WTC11 (cell line): ENCODE measurements at places on chromosomes 11 and 22. TPM values are rescaled to one million over a fixed set of nuclear protein-coding genes. Genes with fewer than 3 reads are reported as not detected.

GRCh38 chr11:19853016-19853415 lies 140.4 kb downstream of the NAV2 start:
- H3K36me3 ChIP-seq: peaks cover 25% of the 10 kb centered on the region
- H3K27ac ChIP-seq: no peak overlapping the region
- peaks cover 38% of the 10 kb centered on the region for H3K4me1 ChIP-seq
- no peak for DNase-seq
- no peak overlapping the region for H3K4me3 ChIP-seq

DNA sequence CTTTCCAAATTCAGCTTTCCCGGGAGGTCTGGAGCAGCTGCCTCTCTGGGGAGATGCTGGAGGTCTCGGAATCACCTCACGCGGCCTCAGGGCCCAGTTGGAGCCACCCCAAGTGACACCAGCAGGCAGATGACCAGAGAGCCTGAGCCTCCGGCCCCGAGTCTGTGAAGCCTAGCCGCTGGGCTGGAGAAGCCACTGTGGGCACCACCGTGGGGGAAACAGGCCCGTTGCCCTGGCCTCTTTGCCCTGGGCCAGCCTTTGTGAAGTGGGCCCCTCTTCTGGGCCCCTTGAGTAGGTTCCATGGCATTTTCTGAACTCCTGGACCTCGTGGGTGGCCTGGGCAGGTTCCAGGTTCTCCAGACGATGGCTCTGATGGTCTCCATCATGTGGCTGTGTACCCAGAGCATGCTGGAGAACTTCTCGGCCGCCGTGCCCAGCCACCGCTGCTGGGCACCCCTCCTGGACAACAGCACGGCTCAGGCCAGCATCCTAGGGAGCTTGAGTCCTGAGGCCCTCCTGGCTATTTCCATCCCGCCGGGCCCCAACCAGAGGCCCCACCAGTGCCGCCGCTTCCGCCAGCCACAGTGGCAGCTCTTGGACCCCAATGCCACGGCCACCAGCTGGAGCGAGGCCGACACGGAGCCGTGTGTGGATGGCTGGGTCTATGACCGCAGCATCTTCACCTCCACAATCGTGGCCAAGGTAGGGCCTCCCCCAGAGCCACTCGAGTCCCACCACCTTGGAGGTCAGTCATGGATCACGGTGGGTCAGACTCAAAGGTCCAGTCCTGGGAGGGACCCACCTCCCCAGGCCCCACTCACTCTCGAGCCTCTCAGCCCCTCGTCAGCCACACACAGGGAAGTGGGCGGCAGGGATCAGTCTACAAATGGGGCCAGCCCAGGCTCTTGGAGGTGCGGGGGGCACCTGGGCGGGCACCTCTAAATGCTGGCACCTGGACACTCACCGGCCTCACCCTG lies 525 bp downstream of the SLC22A12 start:
- H3K27ac ChIP-seq: no peak overlapping the region
- no peak for DNase-seq
- H3K27me3 ChIP-seq: peaks cover 15% of the 10 kb centered on the region
- H3K4me3 ChIP-seq: no peak overlapping the region
- H3K4me1 ChIP-seq: no peaks in the 10 kb centered on the region

GRCh38 chr11:61756147-61756451 lies 3.7 kb downstream of the MYRF start:
- no peak overlapping the region for H3K27ac ChIP-seq
- H3K27me3 ChIP-seq: peaks cover 27% of the 10 kb centered on the region
- H3K4me1 ChIP-seq: peaks cover 20% of the 10 kb centered on the region
- H3K4me3 ChIP-seq: no peak overlapping the region
- no peaks in the 10 kb centered on the region for H3K36me3 ChIP-seq

DNA sequence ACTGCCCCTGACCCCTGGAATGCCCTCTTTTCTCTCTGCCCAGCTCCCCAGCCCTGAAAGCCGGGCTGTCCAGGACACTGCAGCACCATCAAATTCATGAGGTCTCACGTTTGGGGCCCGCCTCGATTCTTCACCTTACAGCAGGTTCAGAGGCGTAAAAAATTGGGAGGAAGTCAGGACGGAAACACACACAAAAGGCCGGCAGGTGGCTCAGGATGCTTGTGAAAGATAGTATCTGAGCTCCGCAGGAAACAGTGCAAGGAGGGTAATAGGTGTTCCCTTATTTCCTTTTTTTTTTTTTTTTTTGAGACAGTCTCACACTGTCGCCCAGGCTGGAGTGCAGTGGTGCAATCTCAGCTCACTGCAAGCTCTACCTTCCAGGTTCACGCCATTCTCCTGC lies 4.1 kb downstream of the RFPL2 start:
- peaks cover 41% of the 10 kb centered on the region for H3K4me1 ChIP-seq
- no peak for DNase-seq
- no peak overlapping the region for H3K4me3 ChIP-seq
- H3K27me3 ChIP-seq: peaks cover 51% of the 10 kb centered on the region
- no peaks in the 10 kb centered on the region for H3K36me3 ChIP-seq

DNA sequence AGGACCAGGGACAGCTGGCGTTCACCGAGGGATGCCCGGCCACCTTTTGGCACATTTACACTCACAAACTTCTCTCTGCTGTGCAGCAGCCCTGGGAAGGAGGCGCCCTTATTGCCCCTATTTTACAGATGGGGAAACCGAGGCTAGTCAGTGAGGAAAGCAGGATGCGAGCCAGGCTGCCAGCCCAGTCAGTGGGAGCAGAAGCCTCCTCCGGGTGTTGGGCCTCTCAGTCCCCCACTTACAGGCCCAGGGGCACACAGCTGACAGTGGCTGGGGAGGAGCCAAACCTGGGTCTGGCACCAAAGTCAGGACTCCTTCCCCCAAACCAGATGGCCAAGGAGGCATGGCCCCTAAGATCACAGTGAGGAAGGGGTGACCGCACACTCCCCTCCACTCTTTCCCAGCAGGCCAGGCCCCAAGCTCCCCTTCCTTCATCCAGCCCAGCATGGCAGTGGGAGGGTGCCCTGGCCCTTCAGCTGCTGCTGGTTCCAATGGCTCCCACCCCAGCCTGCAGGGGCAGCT lies 121.4 kb upstream of the ANO1 start:
- no peak overlapping the region for H3K4me3 ChIP-seq
- H3K27ac ChIP-seq: no peak overlapping the region
- H3K4me1 ChIP-seq: peaks cover 11% of the 10 kb centered on the region
- DNase-seq: no peak
- no peaks in the 10 kb centered on the region; the same call in 1 of the 2 replicates for H3K36me3 ChIP-seq

DNA sequence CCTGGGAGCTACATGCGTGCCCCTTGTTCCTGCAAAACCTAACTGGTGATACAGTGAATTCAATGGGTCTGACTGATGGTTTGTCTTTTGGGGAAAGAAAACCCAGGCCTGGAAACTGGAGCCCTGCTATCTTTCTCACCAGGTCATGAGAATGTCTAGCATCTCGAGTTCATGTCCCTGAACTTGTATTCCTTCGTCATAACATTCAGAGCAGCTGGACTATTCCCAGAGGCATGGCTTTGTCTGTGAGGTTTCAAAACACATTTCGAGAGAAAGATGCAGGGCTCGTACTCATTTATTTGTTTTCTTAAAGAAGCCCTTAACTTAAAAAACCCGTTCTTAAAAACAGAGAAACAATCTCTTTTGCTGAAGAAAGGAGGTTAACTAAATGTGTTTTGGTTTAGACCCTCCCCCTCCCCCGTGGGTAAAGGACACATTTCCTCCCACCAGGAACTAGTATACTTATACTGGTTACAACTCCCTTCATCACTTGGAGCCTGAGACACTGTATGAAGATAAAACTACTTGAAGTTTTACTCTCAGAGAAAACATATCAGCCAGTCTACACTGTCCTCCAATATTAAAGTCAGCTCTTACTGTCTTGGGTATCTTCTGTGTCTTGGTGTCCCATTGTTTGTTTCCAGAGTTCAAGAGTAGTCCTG lies 43.2 kb downstream of the ME3 start:
- no peaks in the 10 kb centered on the region for H3K36me3 ChIP-seq
- no peak overlapping the region for H3K27ac ChIP-seq
- DNase-seq: no peak
- H3K27me3 ChIP-seq: no peaks in the 10 kb centered on the region
- peaks cover 3% of the 10 kb centered on the region; the same call in 1 of the 2 replicates for H3K4me1 ChIP-seq
- no peak overlapping the region for H3K4me3 ChIP-seq

DNA sequence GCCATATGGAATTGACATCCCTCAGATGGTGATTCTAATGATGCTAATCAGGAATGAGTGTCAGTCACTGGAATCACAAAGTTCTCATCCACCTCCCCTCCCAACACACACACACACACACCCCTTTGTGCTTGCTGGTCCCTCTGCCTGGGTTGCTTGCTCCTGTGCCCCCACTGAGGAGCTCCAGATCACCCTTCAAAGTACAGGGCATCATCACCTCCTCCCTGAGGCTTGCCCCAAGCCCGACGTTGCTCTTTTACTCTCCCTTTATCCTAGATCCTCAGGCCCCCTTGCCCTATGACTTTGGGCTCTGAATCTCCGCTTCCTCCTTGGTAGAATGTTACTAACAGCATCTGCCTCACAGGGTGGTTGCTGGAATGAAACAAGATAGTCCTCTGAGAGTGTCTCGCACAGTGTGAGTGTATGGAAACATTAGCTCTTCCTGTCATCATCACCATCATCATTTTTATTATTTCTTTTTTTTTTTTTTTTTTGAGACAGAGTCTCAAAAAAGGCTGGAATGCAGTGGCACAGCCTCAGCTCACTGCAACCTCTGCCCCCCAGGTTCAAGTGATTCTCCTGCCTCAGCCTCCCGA lies 3.4 kb downstream of the TOM1 start:
- no peak overlapping the region for H3K27ac ChIP-seq
- no peak overlapping the region for H3K4me3 ChIP-seq
- peaks cover 20% of the 10 kb centered on the region for H3K4me1 ChIP-seq
- no peaks in the 10 kb centered on the region for H3K36me3 ChIP-seq
- no peaks in the 10 kb centered on the region for H3K27me3 ChIP-seq
- DNase-seq: no peak

DNA sequence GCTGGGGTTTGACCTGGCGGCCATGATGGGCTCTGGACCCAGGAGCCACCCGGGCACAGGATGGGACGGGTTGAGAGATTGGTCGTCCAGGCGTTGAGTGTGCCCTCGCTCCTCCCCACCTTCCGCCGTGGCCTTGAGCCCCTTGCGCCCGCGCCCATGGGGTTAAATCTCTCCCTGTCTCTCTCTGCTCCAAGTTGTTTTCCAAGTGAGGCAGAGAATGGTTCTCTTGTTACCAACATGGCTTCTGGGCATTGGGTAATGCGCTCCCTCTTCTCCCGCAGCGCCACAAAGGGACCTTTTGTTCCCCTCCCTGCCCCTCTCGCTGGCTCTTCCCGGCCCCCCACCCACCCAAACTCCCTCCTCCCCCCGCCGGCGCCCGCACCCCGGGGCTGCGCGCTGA lies 18.8 kb upstream of the PICK1 start:
- no peak for DNase-seq
- H3K4me1 ChIP-seq: peaks cover 20% of the 10 kb centered on the region
- H3K27me3 ChIP-seq: no peaks in the 10 kb centered on the region; the same call in 1 of the 2 replicates
- H3K27ac ChIP-seq: no peak overlapping the region

DNA sequence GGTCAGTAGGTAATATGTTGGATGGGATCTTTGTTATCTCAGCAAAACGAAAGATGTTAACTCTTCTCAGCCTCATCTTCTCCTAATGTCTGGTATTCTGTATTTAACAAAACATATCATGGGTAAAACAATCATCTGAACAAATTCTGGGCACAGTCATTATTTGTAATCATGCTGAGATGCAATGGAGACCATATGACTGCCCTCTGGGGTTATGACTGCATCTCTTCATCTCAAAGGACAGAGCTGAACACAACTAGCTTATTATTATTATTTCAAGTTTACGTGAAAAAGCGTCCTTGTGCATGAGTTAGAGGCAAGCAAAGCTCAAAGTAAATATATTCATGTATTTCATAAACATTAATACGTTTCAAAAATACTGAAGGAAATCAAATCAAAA lies 29.7 kb upstream of the PSMA1 start:
- H3K36me3 ChIP-seq: no peaks in the 10 kb centered on the region
- H3K4me1 ChIP-seq: no peaks in the 10 kb centered on the region
- H3K4me3 ChIP-seq: no peak overlapping the region
- no peak for DNase-seq

DNA sequence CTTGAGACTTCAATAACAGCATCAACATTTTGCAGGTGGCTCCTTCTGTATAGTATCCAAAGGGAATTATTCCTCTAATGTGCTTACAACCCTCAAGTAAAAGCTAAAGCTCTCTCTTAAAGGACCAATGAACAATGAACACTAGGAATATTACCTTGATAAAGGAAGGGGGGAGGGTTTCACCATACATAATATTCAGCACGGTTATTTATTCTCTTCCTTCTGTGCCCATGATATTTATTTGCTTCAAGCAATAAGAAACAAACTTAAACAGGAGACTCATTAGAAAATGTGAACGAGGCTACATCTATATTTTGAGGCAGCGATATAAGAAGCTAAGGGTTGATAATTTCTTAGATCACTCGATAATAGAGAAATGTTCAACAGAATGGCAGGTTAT lies 21.2 kb downstream of the BLID start:
- no peaks in the 10 kb centered on the region for H3K36me3 ChIP-seq
- peaks cover 44% of the 10 kb centered on the region for H3K4me1 ChIP-seq
- peaks cover 8% of the 10 kb centered on the region for H3K27me3 ChIP-seq
- no peak overlapping the region for H3K4me3 ChIP-seq
- no peak for DNase-seq
- no peak overlapping the region for H3K27ac ChIP-seq

- peak; percentile 52 for DNase-seq
- no peaks in the 10 kb centered on the region for H3K27me3 ChIP-seq
- H3K36me3 ChIP-seq: peaks cover 22% of the 10 kb centered on the region; the same call in 1 of the 2 replicates
- peak overlapping the region; percentile 73 for H3K4me3 ChIP-seq
- H3K4me1 ChIP-seq: peaks cover 29% of the 10 kb centered on the region
Measured at GRCh38 chr11:118635237-118635591, 27.8 kb downstream of the PHLDB1 start.

DNA sequence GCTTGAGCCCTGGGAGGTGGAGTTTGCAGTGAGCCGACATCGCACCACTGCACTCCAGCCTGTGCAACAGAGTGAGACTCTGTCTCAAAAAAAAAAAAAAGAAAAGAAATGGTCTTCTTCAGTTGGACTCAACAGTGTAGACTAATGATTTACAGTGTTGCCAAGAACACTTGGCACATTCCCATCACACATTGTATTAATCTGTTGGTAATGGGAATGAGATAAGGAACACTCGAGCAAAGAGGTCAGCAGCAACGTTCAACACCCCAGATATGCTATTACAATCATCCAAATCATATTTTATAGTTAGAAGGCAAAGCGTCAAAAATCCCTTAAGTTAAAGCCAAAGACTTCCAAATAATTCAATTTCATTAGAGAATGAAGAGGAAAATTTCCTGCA lies 14.5 kb downstream of the CDON start:
- H3K27ac ChIP-seq: no peak overlapping the region
- H3K4me3 ChIP-seq: no peak overlapping the region
- no peaks in the 10 kb centered on the region for H3K27me3 ChIP-seq
- no peak for DNase-seq
- peaks cover 10% of the 10 kb centered on the region for H3K4me1 ChIP-seq
- peaks cover 3% of the 10 kb centered on the region for H3K36me3 ChIP-seq

- peaks cover 4% of the 10 kb centered on the region; the same call in 1 of the 2 replicates for H3K4me1 ChIP-seq
- no peaks in the 10 kb centered on the region for H3K27me3 ChIP-seq
- no peak overlapping the region for H3K27ac ChIP-seq
Measured at GRCh38 chr11:128470081-128470480, 117.3 kb downstream of the ETS1 start.

The POU2AF3 gene
- 2.7 to 3.0 TPM (median 3.0 TPM) in 3 replicates for total RNA-seq

The P2RY6 gene
- 0.11 to 0.16 TPM in 2 of 3 replicates, not detected in the other for total RNA-seq

The MN1 gene
- 16.3 to 21.3 TPM (median 16.7 TPM) in 3 replicates for total RNA-seq

The MMP11 gene
- 14.5 to 16.5 TPM (median 16.2 TPM) in 3 replicates for total RNA-seq

The TMEM151A gene
- total RNA-seq: 2.2 to 2.3 TPM (median 2.3 TPM) in 3 replicates

The RAC2 gene
- 3.6 to 4.9 TPM (median 4.9 TPM) in 3 replicates for total RNA-seq
